ENCODE measurements at places on chromosomes 16 and 17. TPM values are rescaled to one million over a fixed set of nuclear protein-coding genes. Genes with fewer than 3 reads are reported as not detected.

Gene TRIM72
- 0.06 TPM for total RNA-seq

DNA sequence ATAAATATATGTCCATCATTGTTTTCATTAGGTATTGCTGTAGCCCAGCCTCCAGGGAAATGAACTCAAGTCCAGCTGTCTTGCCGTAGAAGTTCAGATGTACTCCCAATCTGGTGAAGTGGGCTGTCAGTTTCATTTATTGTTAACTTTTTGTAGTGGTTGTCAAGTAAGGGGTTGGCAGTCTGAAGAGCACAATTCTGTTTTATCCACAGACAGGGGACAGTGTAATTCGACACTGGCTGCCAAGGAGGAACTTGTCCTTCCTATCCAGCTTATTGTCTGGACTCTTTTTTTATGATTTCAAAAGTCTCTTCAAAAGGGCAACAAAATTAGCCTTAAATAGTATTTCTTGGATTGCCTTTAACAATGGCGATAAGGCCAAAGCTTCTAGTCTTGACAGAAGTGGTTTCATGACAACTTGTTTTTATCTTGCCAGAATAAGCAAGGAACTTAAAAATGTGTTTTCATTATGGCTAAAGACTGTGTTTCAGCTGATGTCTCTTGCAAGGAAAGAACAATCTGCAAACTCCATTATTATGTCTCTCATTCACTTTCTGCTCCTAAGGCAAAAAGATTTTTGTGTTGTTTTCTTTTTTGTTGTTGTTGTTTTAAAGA is 73.9 kb upstream of the TANC2 start:
- H3K4me3 ChIP-seq, result no peak overlapping the region
- peaks cover 52% of the 10 kb centered on the region for H3K4me1 ChIP-seq
- no peaks in the 10 kb centered on the region for H3K36me3 ChIP-seq
- H3K27ac ChIP-seq, result peak overlapping the region; percentile 95
- H3K27me3 ChIP-seq, result no peaks in the 10 kb centered on the region

Gene CRISPLD2
- 106 TPM for total RNA-seq

Gene KRTAP17-1
- not detected for total RNA-seq

Gene LRRC75A
- 3.8 TPM for total RNA-seq

GRCh38 chr16:57245472-57246113 is 534 bp downstream of the ARL2BP start:
- H3K27me3 ChIP-seq, result no peaks in the 10 kb centered on the region
- H3K4me1 ChIP-seq, result peaks cover 6% of the 10 kb centered on the region
- H3K36me3 ChIP-seq, result peaks cover 40% of the 10 kb centered on the region

Measured in left lung (tissue), 14 donors.